ENCODE measurements at places on chromosomes 7 and 10.

- no peak for DNase-seq
These were observed 522.9 kb downstream of the PARD3 start for GRCh38 chr10:34292194-34292565.

DNA sequence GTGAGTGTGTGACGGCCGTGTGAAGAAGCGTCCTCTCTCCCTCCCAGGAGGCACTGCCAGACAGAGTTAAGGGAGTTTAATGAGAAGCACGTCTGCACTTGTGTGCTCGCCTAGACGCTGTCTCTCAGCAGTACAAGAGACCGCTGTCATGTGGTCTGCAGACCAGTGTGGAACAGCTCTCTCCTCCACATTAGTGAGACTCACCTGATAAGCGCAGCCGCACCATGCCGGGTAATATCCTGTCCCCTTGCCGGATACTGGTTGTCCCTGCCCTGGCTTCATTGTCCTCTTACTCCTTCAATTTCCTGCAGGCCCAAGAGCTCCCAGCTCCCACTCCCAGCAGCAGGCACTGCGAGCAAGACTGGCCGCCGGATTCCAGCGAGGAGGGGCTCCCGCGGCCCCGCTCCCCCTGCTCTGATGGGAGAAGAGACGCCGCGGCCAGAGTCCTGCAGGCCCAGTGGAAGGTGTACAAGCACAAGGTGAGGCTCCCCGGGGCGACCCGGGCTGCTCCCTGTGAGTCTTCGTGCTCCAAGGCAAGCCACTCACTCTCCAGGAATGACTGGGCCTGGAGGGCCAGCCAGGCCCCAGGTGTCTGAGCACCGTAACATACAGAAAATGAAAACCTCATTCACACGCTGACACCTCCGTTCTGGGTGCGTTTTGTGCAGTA, 33.5 kb upstream of the TTYH3 start:
- DNase-seq: no peak

DNA sequence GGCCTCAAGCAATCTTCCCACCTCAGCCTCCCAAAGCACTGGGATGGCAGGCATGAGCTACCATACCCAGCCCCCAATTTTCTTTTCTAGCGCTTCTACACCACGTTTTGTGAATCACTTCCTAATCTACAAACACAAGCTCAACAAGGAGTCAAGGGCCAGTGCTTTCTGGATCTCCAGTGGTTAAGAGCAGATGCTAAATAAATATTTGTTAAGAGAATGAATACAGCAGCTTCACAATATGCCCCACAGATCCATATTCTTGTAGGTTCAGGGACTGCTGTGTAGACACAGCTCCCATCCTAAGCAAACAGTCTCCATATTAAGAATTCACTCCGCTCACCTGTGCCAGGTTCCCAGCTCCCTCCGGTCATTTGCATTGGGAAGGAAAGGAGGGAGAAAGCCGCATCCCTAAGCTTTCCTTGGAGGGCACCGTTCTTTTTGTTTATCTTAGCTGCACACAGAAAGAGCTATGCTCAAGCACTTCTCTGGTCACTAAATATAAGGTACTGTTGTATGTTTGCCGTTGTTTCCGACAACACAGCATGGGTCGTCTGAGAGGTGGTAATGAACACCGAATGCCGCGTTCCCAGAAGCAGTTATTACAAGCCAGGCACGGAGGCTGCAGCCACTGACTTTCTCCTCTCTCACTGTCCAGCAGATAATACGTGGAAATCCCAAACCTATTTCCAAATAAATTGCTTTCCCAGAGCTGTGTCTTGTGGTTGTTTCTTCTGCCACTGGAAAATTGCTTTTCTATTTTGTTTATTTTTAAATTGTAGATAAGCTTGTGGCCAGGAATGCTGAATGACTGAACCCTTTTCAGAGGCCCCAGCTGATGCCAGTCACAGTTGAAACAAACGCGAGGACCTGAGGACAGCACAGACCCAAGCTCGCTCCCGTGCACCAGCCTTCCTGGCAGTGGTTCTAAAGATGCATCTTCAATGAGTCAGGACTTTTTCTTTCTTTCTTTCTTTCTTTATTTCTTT, 217.1 kb downstream of the PRPF18 start:
- DNase-seq: no peak

DNA sequence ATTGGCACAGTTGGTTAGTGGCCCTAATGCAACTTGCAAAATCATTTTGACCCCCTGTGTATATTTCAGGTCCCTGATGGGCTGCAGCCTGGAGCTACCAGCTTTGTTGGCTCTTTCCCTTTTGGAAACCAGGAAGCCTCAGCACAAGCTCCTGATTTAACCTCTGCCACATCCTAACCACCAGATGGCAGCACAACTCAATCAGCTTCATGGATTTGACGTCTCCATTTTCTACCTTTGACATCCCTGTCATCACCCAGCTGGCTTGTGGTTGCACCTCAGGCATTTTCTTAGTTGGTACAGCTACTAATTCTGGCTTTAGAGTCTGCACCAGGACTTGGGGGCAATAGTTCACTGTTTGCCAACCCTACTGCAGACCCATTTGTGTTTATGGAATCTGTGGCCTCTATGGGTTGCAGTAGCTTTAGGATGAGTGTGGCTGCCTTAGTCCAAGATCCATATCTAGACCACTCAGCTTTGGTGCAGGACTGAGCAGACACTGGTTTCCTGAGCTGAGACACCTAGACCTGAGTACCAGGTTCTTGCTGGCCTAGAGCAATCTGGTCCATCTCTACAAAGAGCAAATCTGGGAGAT, 456.2 kb downstream of the REEP3 start:
- peak; percentile 44 for DNase-seq

DNA sequence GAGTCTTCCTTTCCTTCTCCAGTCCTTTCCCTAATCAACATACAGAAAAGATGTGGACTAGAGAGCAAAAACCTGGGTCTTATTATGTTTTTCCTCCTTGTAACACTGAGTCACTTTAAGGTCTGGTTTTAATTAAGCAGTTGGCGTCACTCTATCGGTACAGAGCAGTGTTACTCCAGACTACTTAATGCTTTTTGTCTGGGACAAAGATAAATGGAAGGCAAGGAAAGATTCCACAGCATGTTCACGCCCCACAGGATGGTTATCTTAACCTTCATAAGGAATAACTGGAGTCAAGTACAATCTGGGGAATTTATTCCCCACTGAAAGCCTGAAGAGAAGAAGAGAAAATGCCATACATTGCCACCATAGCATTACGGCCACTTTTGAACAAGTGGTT, 145.7 kb downstream of the ELAPOR2 start:
- no peak for DNase-seq

DNA sequence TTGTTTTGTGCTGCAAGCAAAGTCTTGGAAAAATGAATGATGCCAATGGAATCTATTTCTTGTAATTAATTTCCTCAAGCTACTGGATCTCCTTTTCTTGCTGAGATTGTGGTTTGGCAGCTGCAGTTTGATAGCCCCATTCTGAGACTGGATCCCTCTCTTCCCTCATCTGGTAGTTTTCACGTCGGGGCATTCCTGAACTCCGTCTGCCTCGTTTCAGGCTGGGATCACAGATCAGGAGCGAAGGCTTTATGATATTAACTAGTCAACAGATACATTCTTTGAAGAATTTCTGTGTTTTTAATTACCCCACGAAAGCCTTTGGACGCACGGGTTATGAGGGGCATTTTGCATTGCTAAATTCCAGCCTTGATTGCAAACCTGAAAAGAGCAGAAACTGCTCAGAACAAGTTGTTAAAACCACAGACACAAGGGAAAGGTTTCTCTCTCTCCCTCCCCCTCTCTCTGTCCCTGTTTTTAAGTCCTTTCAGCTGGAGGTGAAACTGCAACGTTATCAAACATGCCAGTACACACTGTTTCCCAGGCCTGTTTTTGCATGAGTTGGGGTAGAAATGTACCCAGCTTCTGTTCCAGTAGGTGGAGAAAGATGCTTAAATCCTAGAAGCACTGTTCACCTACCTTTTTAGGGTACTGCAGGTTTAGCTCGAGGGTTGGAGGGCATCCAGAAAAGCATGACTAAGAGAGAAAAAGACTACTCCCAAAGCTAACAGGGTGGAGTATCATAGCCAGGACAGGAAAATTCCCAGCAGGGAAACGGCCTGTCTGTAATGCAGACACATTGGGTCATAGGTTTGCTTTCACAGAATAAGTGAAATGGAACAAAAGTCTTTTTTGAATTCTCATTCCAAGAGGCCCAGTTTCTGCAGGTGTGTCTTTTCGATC, 124.3 kb downstream of the CUX1 start:
- no peak for DNase-seq

DNA sequence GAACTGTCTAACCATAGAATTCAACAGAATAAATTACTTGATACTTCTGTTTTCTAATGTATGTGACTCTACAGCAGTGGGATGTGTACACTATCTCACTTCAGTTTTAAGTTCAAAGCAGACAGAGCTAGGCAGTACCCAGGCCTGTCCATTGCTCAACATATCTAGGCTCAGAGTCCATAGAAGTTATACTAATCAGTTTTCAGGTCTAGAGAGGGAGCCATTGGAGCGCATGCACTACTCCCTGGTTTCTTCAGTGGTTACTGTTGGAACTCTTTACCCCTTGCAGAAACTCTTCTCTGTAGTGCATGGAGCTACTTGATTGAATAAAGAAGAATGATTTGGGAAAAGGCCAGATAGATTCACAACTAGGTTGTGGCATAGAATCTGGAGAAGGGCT, 4.4 kb downstream of the CD36 start:
- no peak for DNase-seq

DNA sequence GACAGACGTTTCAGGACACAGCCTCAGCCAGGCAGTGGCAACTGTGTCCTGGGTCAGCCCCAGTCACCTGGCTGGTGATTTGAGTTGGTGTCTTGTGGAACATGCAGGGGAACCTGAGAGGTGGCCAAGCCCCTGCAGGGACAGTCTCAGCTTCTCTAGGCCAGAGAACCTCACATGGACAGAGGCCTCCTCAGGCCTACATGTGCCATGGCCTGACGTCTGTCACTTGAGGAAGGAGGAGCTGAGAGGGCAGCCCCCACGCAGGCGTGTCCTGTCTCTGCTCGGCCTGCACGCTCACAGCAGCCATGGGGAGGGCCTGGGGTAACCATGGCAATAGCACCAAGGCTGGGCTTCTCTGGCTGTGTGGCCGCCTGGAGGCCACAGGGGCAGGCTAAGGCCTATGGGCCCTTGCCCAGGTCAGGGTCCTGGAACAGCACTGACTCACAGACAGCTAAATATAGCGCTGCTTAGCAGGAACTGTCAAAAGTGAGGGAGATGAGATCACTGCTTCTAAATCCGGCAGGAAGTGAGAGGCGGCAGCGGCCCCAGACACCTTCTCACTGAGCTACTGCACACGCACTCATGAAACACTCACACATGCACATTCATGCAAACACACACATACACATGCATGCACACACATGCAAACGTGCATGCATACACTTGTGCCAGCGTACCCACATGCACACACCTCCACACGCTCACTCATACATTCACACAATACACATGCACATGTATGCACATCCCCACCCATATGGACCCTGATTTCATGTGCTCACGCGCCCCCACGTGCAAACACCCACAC, 57.0 kb downstream of the YKT6 start:
- DNase-seq: peak; percentile 86

DNA sequence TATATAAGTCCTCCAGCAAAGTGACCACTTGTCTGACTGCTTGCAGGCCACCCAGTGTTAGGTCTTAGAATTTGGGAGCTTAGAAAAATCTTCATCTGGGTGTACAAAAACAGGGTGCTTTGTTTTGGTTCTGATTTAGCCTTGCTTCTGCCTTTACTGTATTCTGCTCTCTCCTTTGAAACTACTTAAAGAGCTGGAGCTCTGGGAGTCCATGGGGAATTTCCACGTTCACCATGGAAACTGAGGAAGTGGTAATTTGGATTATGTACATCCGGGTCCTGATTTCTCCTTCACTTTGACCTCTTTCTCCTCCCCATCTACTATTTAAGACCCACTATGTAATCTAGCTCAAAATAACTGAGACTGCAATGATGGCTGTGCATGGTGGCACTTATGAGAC, 103.0 kb downstream of the JAZF1 start:
- no peak for DNase-seq

- no peak for DNase-seq
These were observed 525.9 kb downstream of the TYW1 start for GRCh38 chr7:67522504-67522903.

DNA sequence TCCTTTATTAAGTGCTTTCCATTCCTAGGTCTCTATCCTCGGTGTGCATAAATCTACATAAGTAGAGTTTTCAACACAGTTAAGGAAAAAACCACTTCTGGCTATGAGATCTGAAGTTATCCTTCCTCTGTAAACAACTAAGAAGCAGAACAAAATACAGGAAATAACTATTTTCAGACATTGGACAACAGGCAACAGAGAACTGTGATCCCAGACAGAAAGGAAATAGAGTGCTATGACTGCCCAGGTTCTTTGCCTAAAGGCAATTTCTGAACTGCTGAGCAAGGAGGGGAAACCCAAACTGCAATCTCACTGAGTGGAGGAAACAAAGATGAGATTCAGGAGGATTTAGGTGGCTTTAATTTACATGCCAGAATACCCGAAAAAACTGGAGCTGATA, 285.4 kb downstream of the SNX13 start:
- DNase-seq: no peak

DNA sequence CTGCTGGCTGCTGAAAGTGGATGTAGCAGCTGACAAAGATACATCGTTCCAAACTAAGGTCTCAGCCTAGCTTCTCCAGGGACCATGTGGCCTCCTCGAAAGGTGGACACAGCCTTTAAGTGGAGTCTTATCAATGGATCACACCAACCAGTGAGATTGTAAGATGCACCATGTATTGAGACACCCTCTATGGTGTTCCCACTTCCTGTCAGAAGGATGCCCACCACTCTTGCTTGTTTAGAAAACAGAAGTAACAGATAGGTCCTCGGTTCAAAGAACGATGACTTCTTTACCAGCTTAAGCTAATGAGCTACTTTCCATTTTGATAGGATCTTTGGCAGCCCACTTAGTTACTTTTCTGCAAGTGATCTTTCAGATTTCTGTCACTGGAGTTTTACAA, 34.3 kb downstream of the SLC25A13 start:
- DNase-seq: no peak

GRCh38 chr10:6365384-6365783, 162.7 kb downstream of the PFKFB3 start:
- no peak for DNase-seq

- no peak for DNase-seq
These were observed 412 bp upstream of the PPIA start for GRCh38 chr7:44796034-44796503.

DNA sequence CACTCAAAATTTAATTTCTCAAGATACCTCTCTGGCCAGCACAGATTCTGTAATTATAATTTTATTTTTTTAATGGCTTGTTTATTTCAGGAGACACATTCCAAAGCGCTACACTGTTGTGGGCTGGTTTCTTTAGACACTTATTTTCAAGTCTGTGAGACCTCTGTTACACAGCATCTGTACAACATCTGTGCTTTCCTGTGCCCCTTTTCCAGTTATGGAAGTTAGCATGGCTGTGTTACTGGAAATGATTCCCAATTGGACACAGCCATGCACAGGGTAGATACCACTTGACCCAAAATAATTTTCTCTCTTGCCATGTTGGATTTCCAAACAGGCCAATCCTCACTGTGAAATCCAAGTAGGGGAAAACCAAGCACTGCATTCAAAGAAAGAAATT, 172.3 kb upstream of the ADCY1 start:
- no peak for DNase-seq

GRCh38 chr7:64758151-64758550, 36.1 kb upstream of the ZNF138 start:
- no peak for DNase-seq
